ENCODE measurements at places on chromosomes 7 and 10.

- DNase-seq: no peak
Measured at GRCh38 chr10:101301111-101301731, 52.7 kb upstream of the BTRC start.

GRCh38 chr10:131056091-131056579 is 255.4 kb downstream of the TCERG1L start:
- DNase-seq: no peak

- DNase-seq: no peak
Measured at GRCh38 chr7:91787931-91788330, 92.6 kb downstream of the MTERF1 start.

- no peak for DNase-seq
Measured at GRCh38 chr7:6651851-6652445, 14.8 kb downstream of the ZNF316 start.

GRCh38 chr10:128664729-128665128 is 538.5 kb upstream of the MKI67 start:
- no peak for DNase-seq

GRCh38 chr10:51403521-51403920 is 295.9 kb downstream of the CSTF2T start:
- no peak for DNase-seq

DNA sequence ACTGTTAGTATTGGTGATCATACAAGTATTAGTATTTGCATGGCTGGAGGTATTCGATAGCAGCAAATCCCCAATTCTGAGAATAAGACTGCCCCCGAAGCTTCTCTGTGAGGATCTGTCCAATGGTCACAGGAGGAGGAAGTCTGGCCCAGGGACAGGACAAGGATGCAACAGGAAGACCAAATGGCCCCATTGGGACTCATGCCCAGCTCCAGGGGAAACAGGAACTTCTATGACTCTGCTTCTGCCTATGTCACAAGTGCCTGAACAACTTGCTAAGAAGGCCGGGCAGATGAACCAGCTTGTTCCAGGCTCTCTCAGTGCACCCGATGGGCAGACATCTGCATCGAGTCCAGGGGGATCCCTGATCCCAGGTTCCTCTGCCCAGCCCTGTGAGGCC is 172.0 kb upstream of the GRB10 start:
- no peak for DNase-seq

DNA sequence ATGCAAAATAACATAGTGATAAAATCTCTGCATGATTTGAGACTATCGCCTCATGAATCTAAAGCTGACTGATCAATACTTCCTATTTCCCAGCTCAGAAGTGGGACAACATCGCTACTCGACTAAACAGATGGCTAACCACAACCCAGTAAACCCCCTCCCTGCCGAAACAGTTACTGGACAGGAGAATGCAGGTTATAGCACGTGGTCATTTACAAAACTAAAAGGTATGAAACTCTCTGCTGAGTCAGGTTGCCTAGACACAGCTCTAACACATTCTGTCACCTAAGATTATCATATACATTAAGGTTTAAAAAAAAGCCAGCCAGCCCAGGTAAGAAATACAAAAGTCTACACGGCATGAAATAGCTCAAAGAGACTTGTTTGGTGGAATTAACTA is 64.0 kb downstream of the CTBP2 start:
- DNase-seq: no peak

GRCh38 chr10:80619036-80619435 is 81.3 kb downstream of the SH2D4B start:
- no peak for DNase-seq

- DNase-seq: no peak
Measured at GRCh38 chr10:107083388-107084009, 81.0 kb downstream of the SORCS1 start.

- DNase-seq: no peak
Measured at GRCh38 chr10:28036587-28036986, 37.7 kb upstream of the ODAD2 start.

DNA sequence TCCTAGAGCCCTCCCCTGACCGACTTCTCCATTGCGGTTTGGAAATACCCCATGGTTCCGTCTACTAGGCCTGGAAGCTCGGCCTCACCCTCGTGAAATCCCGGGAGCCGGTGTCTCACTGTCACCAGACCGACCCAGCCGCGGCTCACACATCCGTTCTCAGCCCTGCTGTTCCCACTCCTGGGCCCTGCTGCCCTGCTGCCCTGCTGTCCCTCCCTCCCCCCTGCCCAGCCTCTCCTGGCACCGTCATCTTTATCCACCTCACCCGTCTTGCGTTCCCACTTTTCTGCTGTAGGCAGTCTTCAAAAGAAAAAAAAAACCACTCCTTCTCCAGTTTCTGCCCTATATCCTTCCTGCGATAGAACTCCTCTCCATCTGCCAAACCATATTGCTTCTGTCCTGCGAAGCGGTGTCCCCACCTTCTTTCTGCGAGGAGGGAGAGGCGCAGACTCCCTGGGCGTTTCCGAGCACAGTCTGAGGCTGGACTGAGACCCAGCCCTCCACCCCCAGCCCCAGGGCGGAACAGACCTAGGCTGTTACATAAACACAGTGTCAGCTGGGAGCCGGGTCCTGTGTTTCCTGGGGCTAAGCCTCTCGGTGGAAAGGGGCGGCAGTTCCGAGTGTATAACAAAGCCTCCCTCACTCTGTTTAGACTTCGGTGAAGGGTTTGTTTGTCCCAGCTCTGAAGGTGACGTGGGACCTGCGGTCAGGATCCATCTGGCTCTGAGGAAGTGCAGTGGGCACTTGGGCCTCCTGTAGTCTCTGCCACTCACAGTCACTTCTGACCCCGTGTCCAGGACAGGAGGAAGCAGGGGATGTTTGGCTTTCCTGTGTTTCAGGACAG is 2.8 kb downstream of the AGAP3 start:
- DNase-seq: no peak

- DNase-seq: no peak
Measured at GRCh38 chr10:13928451-13928850, 341.7 kb downstream of the PRPF18 start.

DNA sequence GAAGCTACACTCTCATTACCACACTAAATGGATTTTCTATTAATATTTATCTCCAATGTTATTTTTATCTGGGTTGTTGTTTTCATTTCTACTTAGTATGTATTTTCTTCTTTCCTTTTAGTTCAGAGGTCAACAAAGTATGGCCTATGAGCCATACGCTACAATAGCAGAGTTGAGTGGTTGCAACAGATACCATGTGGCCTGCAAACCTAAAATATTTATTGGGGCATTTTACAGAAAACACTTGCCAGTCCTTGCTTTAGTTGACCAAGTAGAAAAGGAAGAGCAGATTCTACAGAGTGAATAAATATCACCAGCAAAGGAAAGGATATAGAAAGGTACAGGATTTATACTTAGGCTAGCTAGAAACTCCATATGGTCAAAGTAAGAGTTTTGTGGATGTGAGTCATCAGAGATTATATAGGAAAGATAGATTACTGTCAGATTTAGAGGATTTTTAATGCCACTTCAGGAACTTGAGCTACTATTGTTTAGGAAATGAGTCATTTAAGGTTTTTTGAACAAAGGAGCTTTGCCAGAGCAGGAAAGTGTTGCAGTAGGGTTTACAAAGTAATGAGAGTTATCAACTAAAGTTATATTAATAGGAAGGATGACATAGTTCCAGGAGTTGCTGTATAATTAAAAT is 323.3 kb upstream of the KAT6B start:
- DNase-seq: no peak

GRCh38 chr7:143372070-143372469 is 9.1 kb upstream of the ZYX start:
- peak; percentile 69 for DNase-seq

DNA sequence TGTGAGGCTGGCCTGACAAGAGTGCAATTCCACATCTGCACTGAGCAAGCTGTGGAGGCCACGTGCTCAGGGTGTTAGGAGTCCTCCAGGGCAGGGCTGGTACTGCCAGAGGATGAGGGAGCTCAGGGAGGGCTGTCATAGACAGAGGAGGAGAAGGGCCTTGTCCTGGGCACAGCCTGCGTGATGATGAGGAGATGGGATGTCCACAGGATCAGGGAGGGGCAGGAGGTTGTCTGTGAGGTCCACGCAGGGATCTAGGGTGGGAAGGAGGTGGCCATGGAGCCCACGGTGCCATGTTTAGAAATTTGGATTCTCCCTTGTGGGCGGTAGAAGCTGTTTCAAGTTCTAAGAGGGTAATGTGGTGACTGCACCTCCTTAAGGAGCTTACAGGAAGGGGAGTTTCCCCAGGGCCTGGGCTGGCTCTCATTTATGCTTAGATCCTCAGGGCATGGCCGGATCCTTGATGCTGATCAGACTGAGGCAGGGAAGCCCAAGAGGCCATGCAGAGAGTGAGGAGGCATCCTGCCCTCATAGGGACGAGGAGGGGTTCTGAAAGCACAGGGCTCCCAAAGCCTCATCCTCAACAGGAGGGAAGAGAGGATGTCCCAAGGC is 30.3 kb downstream of the CHAT start:
- no peak for DNase-seq

DNA sequence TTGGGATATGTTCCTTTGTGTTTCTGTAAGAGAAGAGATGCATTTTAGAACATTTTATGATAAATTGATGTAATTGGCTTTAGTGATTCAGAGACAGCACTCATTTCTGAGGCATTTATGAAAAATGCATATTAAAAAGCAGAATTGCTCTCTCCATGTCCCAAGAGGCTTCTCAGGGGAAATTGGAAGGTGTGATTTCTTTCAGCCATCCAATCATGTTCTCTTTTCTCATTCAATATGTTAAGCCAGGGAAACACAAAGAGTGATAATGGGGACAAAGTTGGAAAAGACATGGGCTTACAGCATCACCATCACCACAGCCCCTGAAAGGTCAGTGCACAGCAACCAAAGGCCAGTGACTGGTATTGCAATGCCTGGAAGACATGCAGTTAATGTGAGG is 129.9 kb upstream of the COL1A2 start:
- no peak for DNase-seq

DNA sequence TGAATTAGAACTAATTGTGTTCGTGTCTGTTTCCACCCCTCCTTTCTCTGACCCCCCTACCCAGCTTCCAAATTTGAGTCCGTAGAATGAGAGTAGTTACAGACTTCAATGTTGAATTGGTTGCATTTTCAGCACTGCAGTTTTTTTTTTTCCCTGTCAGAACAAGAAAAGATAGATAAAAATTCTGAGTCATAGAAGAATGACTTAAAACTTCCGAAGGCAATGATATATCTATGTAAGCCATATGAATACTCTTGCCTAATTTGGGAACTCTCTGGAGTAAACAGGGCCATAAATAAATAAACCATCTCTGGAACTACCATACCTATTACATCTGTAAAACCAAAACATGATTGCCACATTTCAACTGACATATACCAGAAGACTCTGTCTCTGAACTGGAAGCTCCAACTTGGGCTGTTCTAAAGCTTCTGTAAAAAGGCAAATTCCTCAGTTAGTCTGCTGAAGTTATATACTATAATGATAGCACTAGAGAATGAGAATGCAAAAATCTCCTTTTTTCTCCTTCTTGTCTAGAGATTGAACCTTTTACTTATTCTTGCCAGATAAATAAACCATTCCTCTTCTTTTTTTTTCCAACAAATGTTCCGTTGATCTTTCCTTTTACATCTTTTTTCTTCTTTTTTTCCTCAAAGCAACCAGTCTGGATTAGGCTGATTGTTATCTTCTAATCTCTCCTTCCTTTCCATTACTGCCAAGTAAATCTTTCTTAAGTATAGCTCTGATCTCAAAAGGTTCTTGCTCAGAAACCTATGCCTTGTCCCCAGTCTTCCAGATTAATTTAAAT is 23.5 kb downstream of the VCL start:
- DNase-seq: no peak

DNA sequence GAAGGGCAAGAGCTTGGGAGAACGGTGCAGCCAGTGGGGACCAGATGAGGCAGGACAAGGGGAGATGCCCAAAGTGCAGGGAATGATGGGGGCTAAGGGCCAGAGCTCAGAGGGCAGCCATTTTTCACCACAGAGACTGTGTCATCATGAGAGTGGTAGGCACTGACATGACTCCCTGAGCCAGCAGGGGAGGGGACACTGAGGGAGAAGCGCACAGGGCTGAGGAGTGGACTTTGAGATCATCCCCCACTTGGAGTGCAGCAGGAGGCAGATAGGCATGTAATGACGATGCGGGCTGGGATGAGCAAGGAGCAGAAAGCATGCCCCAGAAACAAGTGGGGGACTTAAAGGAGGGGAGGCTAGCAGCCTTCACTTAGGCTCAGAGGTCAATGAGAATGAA is 5.2 kb upstream of the SMKR1 start:
- DNase-seq: no peak

DNA sequence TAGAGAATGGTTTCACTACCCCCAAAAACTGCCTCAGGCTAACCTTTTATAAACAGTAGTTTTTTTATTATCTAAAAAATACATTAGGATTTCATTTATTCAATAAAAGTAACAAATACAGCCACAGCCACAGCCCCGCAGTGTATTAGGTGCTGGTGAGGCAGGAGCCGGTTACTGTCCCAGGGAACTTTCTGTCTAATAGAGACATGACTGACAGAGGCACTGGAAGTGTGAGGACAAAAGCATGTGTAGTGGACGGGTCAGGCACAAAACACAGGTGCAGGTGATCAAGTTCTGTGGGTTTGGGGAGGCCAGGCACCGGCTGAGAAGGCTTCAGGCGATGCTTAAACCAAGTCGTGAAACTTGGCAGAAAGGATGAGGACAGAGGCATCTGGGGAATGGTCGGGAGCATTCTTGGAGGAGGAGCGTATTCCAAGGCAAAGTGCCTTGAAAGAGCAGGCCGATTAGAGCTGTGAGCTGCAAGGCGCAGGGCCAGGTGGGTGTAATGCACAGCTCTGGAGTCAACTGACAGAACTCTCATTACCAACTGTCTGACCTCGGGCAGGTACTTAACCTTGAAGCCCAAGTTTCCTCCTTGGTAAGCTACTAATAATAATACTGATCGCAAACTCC is 138.2 kb downstream of the USP6NL start:
- no peak for DNase-seq

GRCh38 chr7:20395511-20395910 is 64.8 kb downstream of the ITGB8 start:
- DNase-seq: no peak

GRCh38 chr7:25319707-25320106 is 91.4 kb upstream of the NPVF start:
- no peak for DNase-seq

DNA sequence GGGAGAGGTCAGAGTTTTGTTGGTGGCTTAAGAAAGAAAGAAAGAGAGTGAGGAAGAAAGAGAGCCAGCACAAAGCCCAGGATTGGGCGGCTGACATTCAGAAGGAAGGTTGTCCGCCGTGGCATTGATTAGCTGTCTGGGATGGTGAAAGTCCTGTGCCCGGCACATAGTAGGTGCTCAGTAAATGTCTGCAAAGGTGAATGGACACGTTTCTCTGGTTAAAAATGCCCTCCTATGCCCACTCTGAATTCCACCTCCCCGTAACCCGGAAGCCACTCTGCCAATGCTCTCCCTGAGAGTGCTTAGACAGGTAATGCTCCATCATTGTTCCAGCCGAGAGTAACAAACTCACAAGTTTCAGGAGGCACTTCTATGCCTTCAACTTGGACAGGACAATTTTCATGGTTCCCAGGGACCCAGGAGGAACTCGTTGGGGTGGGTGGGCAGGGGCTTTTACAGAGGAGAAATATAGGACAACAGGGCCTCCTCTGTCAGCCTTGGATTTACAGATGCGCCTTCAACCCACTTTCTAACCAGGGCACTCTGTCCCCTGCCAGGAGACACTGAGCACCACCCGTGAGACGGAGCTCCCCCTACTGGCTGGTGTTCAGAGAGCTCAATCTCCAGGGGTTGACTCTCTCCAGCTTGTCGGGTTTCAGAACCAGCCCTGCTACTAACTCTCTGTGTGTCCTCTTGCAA is 411.5 kb upstream of the ZMIZ1 start:
- DNase-seq: peak; percentile 85

GRCh38 chr7:732094-732541 is 5.0 kb upstream of the PRKAR1B start:
- no peak for DNase-seq

GRCh38 chr10:89591111-89591795 is 53.8 kb downstream of the PANK1 start:
- no peak for DNase-seq

All from hematopoietic multipotent progenitor cell (in vitro differentiated cells).